ENCODE measurements at places on chromosomes 3 and 15. TPM values are rescaled to one million over a fixed set of nuclear protein-coding genes. Genes with fewer than 3 reads are reported as not detected.

Gene CFAP92
- 0.64 TPM for total RNA-seq

- no peak for DNase-seq
Measured at GRCh38 chr15:36415643-36416042, 163.8 kb upstream of the CDIN1 start.

Gene RHOV
- total RNA-seq, result not detected

DNA sequence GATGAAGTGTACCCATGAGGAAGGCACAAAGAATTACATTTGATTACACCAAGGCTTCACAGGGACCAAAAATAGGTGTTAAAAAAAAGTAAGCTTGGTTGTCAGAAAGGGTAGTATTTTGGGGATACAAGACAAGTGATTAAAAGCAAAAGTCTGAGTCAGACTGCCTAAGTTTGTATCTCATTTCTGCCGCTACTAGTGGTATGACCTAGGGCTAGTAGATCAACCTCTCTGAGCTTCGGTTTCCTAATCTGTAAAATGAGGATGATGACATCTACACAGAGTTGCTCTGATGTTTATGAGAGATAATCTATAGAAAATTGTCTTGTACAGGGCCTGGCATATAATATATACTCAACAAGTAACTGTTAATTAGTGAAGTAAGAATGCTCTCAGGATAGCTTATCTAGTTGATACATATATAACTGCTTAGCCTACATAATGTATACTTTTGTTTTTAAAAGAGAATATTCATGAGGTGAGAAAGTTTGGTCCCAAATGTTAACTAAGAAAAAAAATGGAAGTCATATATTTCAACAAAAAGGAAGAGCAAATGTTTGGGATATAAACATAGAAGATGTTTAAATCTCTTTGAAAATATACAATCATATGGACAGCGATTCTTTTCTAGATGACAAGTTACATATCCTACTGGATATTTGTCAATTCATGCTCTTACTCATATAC lies 163.0 kb upstream of the SLC2A2 start:
- no peak for DNase-seq
